ENCODE measurements at places on chromosomes 7 and 10.

DNA sequence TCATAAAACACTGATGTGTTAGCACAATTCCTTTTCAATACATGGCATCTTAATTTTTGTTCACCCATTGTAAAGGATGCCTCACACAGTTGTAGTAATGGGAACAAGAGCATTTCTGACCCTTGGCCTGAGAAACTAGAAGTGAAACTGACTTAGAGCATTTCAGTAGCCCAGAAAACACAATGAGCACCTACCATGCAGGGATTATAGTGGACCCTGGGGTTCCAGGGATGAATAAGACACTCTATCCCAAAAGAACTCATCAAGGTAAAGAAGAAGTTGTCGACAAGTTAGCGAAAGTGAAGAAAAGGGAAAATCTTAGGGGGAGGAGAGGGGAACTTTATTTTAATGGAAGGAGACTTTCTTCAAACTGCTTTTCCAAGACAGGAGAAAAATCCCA lies 125.6 kb downstream of the NT5C2 start:
- DNase-seq = no peak

GRCh38 chr10:132353456-132354355 lies 21.7 kb downstream of the LRRC27 start:
- DNase-seq = no peak

GRCh38 chr7:117153016-117153545 lies 169.8 kb downstream of the WNT2 start:
- DNase-seq = no peak

DNA sequence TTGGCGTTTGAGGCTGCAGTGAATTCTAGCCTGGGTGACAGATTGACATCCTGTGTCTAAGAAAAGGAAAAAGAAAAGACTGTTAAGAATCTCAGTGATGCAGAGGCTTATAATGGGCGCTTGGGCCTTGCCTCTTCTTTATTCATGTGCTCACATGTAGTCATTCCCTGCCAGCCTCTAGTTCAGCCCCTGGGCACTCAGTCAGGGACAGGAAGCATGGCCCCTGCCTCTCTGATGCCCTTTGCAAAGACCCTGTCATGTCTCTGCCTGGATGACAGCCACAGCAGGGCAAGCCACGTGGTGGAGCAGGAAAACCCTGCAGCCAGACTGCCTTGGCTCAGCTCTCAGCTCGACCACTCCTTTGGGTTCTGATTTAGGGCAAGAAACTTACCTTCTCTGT lies 368.9 kb downstream of the RPS24 start:
- DNase-seq = no peak

DNA sequence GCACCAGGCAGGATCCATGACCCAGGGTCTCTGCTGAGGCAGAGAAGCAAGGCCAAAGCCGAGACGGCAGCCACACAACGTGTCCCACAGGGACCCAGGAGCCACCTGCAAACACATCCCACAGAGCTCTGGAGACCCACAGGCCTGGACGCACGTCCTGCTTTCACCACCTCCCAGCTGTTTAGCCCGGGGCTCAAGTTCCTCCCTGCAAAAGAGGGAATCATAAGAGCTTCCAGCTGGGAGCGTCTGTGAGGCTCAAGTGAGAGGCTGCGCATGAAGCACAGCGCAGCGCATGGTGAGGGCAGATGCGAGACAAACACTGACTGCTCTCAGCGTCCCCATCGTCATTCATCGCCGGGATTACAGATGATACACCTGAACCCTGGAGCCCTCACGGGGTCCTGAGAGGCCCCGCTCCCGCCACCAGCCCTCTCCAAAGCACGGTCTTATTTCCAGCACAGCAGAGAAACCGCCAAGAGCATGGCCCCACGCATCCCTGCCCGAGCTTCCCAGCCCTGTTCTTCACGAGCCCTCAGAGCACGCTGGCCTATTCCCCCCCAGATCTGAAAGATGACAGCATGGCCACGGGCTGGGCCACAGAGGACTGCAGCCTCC lies 88.7 kb downstream of the MAD1L1 start:
- no peak for DNase-seq

DNA sequence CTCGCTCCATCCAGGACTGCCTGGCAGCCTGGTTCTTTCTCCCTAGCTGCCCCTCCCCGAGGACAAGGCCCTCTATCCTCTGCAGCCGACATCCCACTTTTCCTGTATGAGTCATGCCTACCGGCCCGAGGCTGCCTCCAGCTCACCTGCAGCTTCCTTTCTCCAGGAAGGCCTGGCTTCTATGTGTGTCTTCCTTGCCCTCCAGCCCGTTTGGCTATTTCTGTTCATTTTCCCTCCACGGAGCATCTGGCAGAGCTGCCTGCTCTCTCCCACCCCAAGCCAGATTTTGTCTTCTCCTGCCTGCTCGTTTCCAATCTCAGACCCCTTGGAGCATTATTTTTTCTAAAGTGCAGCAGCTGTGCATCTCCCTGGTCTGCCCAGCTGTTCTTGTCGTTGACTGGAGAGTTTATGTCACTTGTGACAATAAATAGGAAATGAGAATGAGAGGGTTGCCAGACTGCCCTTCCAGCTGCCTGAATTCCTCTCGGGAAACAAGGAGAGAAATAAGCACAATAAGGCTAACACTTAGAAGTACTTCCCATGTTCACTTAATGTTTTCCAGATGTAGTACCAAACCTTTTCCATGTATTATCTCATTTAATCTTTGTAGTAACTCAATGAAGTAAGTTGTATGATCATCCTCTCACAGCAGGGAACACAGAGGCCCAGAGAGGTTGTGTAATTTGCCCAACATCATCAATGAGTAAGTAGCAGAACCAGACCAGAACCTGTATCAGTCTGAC lies 19.7 kb downstream of the UBTD1 start:
- DNase-seq = no peak

DNA sequence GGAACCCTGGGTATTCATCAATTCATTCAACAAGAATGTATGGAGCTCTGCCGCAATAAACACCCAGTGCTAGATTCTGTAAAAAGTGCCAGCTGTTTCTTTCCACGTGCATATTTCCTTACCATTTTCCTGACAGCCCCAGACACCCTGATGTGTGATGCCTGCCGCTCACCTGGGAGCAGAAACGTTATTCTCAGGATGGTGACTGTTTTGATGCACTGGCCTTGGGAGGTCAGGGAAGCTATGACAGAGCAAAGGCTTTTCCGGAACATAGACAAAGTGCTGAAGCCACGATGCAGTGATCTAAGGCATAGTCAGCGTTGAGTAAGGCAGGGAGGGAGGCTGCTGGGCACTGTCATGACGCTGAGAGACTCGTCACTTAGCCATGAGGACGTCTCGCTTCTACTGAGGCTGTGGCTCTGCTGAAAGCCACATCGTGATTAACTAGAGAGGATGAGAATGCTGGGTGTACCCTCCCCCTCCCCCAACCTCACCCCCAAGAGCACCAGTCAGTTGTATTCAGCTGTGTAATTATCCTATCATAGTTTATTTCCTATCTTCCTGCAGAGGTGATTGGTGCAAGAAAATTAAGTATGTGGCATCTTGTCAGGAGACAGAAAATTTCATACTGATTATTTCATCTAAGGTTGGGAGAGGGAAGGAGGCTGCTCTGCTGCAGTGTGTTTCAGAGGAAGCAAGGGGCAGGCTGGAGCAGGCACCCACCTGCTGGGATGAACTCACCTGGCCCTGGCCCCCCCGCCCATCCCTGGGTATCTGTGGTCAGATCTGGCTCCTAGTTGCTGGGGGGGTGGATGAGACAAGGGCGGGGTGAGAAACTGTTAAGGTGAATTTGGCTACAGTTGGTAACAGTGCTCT lies 48.8 kb upstream of the SMNDC1 start:
- DNase-seq = peak; percentile 88

DNA sequence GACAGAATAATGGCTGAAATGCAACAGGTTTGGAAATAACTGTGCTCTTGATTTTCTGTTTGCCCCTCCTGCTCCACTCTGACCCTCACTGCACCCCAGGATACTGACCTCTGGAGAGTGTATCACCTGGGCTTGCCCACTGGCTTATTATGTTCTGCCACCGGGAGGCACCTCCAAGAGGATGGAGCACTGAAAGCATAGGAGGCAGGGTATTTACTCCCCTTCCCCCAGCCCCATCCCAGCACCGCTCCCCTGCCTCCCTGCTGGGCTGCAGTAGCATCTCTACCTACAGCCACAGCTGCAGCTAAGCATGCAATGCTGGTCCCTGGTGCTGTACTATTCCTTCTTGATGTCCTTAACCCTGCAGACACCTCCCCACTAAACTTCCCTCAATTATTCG lies 26.4 kb downstream of the RAB11FIP2 start:
- DNase-seq = no peak

DNA sequence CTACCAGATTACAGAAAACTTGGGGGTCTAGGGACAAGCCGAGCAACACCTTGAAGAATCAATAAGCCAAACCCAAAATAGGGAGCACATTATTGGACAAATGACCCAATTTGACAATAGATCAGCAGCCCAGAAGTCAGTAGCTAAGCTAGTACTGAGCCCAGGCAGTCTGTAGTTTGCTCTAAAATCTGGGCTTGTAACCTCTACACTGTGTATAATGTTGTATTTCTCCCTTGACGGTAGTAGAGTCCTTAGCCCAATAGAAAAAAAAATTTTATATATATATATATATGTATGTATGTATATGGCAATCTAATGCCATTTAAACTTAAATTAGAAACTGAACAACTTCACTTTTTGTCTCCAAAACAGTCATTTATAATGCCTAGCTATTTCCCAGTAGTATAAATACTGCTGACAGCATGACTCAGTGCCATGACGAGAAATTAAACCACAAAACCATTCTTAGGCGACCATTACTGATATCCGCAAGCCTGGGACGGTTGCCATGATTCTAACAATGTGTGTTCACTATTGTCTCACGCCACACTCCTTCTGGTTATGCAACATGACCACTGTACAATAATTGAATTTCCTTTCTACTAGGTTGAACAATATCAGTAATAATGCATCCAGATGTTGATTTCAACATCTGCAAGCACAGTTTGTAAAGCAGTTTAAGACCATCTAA lies 110.5 kb downstream of the IPMK start:
- DNase-seq = no peak

- no peak for DNase-seq
Observed at GRCh38 chr10:11285171-11285570, 267.5 kb downstream of the CELF2 start.

DNA sequence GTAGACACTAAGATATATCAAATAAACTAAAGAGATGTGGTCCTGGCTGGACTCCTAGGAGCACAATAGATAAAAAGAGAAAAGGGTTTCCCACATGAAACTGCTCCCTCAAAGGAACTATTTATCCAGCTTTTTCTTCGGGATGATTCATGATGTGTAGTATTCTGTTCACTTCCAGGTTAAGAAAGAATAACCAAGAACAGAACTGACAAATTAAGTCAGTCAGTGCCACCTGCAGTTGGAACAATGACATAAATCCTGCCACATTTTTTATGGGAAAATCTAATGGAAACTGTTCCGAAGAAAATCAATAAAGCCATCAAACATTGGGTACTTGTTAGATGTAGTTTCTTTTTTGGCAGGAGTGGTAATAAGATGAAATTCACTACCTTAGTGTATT lies 87.1 kb downstream of the POLR1F start:
- DNase-seq = no peak

- no peak for DNase-seq
Observed at GRCh38 chr10:63887023-63887589, 365.9 kb downstream of the REEP3 start.

DNA sequence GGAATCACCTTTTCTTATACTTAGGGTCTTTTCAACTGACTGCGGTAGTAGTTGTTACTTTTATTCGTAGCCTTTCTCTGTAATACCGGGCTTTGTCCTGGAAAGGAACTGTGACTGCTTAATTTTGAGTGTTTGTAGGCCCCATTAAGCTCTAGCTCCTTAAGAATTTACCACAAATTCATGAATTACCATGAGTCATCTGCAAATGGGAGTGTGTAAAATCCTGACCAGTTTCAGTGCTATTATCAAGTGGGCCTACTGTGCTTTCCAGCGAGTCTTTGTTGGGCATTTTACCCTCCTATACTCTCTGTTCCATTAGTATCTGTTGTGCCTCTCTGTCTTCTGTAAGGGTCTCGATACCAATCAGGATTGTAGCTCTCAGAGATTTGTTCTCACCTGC lies 49.7 kb downstream of the ZMYND11 start:
- DNase-seq = no peak

- no peak for DNase-seq
Observed at GRCh38 chr7:70439651-70440050, 692.3 kb upstream of the GALNT17 start.

DNA sequence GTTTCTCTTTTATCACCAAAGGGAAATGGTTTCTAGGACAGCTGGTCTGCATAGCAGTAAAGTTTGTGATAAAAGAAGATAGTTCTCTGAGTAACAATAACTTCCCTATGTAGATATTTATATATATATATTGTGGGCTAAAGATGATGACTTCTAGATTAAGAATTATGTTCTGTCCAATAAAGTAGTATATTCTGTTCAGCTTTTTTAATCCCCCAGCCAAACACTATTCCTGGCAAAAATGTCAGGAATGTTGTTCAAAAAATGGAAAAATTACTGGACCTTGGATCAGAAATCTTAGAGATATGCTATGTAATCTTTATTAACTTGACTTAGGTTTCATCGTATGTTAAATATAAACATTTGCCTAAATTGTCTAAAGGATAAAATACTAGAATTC lies 136.3 kb upstream of the GNAI1 start:
- no peak for DNase-seq

DNA sequence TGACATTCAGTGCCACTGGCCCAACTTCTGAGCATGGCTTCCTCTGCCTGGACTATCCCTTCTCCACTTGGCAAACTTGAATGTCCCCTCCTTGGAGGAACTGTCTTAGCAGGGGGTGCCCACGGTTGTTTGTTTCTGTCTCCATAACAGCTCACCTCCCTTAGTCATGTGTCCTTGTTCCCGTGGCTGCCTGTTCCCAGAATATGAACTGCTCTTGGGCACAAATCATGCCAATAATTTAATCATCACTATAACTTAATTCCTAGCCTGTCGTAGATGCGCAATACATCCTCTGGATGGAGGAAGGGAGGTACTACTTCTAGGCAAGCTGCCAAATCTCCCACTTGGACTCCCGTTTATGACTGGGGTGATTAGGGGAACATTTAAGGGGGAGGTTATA lies 173.1 kb downstream of the MYOF start:
- DNase-seq = no peak

- no peak for DNase-seq
Observed at GRCh38 chr7:30406664-30407425, 71.7 kb downstream of the NOD1 start.

- no peak for DNase-seq
Observed at GRCh38 chr7:29288181-29289091, 93.9 kb downstream of the CHN2 start.

GRCh38 chr10:123518765-123519164 lies 147.4 kb upstream of the GPR26 start:
- DNase-seq = no peak

DNA sequence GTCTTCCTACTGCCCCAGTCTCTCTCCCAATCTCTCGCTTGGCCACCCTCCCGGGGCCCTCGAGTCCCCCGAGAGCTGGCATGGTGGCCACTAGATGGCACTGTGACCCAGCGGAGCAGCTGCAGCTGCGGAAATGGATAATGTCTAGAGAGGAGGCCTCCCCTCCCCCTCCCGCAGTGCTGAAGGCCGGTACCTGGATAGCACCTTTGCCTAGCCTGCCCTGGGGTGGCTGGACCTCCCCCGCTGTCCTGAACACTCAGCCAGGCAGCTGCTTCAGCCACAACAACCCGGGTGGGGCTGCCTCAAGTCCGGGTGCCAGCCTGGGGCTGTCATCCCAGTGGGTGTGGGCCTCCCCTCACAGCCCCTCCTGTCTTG lies 65.2 kb downstream of the GOLGA7B start:
- DNase-seq = peak; percentile 85

- no peak for DNase-seq
Observed at GRCh38 chr7:52775876-52776275, 259.6 kb upstream of the POM121L12 start.
